ENCODE measurements at places on chromosomes 2 and 18.

DNA sequence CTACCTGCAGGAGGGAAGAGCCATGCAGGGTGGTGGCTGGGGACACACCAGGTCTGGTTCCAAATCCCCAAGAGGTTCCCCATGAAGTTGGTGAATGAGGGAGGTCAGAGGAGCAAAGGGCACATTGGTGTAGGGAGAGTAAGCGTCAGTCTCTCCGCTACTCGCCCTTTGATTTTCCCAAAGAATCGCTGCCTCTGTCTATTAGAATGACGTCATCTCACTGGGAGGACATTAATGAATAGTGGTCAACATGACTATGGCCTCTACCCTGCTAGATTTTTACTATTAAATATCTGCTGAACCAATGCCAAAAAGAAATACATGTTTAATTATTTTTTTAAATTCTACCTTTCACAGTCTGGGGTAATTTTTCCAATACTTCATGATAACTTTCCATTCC lies 109.6 kb upstream of the SNTG2 start:
- DNase-seq = no peak

DNA sequence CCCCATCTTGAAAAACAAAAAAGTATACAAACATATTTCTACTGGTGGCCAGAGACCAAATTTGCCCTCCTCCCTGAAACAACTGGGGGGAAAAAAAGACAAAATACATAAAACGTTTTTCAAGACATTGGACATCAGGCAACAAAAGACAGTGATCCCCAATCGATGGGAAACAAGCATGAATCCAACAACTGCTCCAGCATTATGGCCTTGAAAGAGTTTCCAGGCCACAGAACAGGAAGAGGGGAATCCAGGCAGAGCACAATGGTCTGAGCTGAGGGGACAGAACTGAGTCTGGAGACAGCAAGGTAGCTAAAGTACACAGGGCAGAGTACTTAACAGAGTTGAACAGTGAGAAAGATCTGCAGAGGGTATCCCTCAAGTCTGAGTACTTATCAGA lies 4.4 kb downstream of the CCDC88A start:
- no peak for DNase-seq

GRCh38 chr2:205692104-205692503 lies 9.8 kb downstream of the NRP2 start:
- no peak for DNase-seq

DNA sequence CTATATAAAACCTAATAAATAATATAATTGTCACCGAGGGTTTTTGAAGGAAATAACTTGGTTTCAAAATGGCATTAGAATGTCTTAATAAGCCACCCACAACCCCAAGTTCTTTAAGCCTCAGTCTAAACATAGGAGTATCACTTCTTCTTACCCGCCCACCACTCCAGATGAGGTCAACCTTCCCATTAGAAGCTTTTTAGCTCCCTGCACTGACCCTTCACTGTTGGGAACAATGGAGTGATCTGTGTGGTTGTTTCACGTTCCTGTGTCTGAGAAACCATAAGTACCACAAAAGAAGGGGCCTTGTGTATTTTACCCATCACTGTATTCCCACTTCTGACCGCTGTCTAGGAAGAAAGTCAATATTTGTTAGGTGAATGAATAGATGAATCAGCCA lies 326.3 kb upstream of the ZNF521 start:
- no peak for DNase-seq

DNA sequence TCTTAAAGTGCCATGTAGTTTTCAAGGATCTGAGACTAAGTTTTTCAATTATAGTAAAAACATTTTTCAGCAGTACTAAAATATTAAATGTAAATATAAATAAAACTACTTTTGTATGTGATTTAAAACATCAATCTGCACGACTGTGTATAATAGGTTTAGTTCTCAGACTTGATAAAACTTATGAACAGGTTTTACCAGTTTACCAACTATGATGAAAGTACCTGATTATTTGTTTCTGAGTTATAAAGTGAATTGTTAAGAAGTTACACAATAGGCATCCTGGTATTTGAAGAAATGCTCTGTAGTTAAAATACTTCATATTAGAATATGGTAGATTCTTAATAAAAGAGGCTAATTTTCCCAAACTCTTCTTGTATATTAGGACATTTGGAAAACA lies 14.8 kb downstream of the RELCH start:
- no peak for DNase-seq

DNA sequence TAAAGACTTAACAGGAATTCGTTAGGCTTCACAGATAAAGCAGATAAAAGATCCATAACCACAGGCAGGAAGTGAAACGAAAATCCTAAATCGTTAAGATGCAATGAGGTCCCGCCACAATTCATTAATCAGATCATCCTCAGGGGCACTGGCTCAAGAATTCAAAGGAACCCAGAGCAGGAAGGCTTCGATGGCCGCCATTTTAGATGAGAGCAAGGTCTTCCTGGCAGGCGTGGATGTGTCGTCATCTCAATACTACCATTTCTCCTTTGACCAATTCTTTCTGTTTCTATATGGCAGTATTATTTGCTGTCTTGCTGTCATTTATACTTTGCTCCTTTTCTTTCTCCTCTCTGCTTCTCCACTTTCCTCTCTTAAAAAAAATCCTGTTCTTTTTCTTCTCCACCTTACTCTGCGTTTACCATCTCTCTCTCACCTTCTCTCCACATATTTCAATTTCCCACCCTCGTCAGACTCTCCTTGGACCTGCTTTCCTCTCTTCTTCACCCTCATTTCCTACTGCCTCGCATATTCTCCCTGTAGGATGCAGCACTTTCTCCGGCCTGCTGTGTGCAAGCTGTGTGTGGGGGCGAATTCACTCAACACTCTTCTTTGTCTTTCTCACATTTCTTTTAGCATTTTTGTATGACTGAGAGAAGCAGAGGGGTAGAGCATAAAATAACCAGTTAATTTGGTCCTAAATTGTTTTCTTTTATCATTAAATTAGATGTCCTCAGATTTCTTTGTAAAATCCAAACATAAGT lies 35.1 kb upstream of the LHCGR start:
- DNase-seq = no peak

DNA sequence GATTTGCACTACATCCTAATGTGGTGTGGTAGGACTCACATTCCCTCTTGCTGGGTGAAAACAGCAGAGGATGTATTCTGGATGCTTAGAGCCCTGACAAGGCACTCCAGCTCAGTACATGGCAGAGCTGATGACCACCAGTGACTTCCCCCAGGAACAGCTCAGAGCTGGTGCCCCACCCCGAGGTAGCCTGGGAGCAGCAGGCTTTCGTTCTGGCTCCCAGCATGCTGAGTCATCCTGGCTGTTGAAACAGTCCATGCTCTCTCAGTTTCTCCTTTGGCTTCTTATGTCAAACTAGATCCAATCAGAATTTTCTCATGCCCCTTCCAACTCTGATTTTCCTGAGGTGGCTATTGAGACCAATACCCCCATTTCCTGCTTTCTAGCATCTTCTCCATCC lies 438.2 kb downstream of the NBAS start:
- no peak for DNase-seq

DNA sequence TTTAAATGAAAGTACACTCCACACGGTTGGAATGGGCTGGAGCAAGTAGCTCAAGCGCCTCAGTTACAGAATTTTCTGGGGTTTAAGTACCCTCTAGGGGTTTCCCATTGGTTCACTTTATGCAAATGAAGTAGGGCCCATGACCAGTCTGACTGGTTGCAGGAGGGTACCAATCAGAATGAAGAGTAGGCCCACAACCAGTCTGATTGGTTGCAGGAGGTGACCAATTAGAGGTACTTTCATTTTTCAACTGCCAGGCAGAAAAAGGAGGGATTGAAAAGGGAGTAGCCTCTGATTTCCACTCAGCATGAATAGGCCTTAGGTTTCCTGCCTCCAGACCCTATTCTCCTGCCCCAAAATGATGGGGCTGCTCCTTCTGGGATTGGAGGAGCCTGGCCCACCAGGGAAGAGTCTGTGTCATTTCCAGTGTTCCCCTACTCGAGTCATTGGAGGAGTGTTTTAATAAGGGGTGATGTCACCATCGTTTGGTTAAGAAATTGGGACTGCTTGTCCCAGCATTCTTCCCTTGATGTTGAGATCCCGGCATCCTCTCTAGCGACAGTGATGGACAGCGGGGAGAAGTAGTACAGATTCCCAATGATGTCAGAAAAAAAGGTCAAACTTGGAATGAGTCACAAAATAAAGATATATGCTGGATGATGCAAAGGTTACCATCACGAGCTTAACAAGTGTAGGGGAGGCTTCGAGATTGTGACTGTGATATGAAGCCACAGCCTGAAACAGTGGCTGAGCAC lies 210.4 kb downstream of the SH3BP4 start:
- no peak for DNase-seq

DNA sequence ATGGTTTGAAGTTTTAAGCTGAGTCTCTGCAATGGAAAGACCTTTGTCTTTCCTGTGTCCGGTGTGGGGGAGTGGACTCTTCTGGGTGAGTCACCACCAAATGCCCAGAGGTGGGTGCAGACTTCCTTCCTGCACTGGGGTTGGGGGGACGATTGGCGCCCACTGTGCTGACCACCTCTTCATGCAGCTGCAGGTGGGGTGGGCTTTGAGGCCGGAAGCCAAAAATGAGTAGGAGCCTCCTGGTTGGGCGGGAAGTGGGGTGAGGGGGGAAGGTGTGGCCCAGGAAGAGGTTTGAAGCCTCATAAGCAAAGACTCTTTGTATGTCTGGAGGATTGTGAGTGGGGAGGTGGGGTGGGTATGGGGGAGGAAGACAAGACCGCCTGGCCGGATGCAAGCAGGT lies 27.6 kb downstream of the PAX8 start:
- no peak for DNase-seq

DNA sequence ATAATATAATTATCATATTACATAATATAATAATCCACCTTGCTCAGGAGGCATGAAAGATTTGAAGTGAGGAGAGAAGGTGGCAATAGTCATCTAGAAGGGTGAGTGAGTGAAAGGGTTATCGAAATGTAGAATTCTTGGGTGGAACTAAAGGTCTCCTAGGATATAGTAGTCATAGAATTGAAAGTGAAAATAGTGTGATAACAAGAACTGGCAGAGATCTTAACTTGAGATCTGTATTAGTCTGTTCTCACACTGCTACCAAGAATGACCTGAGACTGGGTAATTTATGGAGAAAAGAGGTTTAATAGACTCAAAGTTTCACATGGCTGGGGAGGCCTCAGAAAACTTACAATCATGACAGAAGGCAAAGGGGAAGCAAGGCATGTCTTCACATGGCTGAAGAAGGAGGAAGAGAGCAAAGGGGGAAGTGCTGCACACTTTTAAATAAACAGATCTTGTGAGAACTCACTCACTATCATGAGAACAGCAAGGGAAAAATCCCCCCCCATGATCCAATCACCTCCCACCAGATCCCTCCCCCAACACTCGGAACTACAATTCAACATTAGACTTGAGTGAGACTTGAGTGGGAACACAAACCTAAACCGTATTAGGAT lies 351.5 kb downstream of the NR4A2 start:
- DNase-seq = no peak

- no peak for DNase-seq
Measured at GRCh38 chr18:69683176-69683575, 264.5 kb downstream of the CD226 start.

- DNase-seq = no peak
Measured at GRCh38 chr2:163665051-163665450, 70.8 kb downstream of the FIGN start.

DNA sequence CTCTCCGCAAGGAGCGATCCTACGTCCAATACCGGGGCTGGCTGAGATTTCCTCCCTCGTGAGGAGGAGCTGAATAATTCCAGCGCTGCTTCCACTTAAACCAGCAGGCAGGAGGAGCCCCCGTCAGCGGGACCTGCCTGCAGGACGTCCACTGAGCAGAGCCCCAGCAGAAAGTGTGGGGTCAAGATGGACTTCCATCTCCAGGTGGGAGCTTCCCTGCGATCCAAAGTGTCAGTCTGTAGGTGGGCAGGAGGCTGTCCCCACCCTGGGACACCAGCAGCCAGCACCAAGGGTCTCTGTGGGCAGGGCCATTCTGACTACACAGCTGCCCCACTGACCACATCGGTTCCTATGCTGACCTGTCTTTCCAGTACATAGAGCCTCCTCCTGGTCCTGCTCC lies 462 bp upstream of the OTOS start:
- DNase-seq = no peak

DNA sequence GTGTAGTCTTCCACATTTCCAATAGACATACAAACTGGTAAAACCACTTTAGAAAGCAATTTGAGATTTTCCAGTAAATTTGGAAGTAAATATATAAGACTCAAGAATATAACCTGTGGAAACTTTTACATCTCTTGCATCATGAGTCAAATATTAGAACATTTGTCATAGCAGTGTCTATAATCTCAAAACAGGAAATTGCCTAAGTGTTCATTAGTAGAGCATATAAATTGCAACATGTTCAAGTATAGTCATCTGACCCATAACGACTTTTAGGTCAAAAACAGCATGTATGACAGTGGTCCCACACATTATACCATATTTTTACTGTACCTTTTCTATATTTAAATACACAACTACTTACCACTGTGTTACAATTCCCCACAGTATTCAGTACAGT lies 555.9 kb upstream of the VRK2 start:
- no peak for DNase-seq

DNA sequence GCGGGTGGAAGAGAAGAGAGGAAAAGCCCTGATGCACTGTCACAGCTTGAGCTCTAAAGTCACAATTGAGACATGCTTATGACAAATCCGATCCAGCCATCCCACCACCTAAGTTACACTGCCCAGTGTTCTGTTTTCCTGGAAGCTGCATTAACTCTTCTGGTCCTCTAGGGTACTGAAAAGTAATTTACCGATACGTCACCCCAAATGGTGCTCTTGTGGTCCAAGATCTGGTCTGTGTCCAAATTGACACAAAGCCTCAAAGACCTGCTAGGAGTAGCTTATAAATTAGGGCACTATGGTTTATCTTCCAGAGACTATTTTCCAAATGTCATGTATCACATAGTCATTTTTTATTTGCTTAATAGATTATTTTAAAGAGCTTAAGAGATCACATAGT lies 186.7 kb upstream of the ETAA1 start:
- DNase-seq = no peak

DNA sequence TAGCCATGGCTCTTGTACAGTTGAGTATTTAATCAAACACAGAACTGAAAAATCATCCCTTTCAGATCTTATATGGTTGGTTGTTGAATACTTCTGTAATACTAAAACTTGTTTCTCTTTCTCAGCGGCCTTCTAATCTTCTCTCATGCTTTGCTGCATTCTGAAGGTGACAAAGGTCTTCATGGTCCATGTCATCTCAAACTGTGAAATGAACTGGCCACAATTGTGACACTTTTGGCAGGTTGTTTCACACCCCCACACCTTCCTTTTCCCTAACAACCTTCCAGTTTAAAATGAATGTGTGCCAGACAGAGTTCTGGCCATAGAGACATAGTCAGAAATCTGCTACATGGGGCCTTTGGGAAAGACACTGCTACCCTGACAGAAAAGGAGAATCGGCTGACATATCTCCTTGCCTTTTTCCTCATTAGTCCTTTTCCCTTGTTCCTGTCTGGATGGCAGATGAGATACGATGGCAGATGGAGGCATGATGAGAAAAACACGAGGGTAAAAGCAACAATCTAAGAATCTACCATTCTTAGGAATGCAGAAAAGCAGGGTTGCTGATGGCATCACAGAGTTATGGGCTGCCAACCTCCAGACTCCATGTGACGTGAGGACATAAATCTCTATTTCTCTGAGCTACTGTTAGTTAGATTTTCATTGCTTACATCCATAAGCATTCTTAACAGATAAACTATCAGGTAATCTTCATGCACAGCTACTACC lies 106.5 kb downstream of the PIGN start:
- no peak for DNase-seq

GRCh38 chr2:62038975-62039771 lies 133.7 kb downstream of the COMMD1 start:
- no peak for DNase-seq

Data from vagina (tissue), 2 donors.